Cortex of kidney (tissue), 1 donor: ENCODE measurements at places on chromosomes 16 and 17.

- no peak for DNase-seq
Observed at GRCh38 chr16:64250866-64251265, 871.0 kb downstream of the CDH11 start.

- DNase-seq, result no peak
Observed at GRCh38 chr16:57623251-57624043, 5.0 kb upstream of the ADGRG1 start.

DNA sequence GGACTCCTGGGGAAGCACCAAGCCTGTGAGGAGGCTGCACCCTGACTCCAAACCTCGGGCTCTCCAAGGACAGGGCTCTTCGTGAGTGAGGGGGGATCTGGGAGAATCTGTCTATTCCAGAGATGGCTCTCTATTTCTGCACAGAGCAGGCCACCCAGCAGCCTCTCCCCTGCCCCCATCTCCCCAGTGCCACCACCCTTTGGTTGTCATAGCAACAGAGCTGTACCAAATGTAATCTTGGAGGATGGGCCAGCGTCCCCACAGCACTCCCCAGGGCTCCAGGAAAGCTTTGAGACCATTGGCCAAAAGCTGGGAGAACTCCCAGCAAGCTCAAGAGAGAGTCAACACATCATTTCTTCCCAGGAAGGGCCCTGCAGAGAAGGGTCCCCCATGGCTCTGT is 49.3 kb downstream of the ABCC12 start:
- DNase-seq, result no peak

DNA sequence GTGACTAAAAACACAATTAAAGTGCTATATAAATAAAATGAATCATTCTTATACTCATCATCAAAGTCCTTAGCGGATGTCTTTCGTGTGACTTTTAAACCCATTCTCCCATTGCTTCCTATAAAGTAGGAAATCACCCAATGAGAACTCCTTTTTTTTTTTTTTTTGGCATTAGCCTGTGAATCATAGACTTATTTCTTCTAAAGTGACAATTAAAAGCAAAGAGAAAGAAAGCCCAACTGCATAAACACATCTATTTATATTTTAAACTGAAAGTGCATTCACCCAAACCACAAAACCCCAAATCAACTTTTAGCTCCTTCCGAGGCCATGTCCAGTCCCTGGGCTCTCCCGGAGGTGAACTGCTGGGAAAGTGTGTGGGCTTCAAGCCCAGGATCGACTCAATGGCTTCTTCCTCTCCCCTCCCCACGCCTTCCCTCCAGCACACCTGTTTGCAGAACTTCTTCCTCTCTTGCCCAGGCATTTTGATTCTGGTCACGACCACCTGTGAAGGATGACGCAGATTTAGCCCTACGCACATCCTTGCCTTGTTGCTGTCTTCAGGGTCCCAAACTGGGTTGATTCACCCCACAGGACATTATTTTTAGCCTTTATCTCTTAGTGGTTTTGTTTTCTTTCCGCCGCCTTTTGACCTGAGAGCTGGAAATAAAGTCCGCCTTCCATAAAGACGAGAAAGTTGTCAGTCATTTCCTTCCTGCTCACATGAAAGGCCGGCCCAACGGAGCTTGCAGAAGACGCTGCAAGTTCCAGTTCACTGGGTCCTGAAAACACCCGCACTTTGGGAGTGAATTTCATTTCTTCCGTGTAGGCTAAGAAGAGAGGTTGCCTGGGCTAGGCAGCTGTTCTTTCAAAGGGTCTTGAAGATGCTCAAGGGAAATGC is 166.8 kb downstream of the MAP2K6 start:
- no peak for DNase-seq

GRCh38 chr16:57628008-57628781 is at the start of gene ADGRG1:
Gene ADGRG1, plus strand, starts transcription at chr16:57628630. Its CDS starts 21,658 bp downstream, at chr16:57650288.
- DNase-seq, result peak; percentile 32

DNA sequence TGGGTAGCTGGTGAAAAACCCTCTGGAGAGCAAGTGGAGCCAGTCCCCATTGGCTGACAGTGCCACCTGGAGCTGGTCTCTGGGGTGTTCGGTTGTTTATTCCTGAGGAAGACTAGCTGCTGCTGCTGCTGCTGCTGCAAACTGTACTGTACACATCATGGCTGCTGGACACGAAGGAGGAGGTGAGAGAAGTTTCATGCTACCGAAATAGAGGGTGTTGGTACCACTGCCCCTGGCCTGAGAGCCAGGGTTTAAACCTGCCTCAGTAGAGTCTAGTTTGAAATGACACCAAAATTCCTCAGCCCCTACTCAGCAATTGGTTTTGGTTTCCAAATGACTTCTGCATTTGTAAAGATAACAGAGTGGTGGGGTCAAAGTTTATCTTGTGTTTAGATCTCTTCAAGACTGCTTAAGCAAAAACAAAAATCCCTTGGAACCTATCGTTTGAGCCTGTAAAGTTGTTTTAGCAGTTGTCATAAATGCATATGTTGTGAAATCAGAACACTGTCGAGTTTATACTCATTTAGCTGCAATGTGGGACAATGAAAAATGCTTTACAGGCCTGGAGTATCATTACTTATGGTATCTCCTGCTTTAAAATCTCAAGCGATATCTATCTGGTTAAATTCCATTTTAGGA is 40.8 kb downstream of the CYB5B start:
- DNase-seq, result no peak
